ENCODE measurements at places on chromosomes 7 and 10.

GRCh38 chr10:10777723-10778122 lies 239.9 kb upstream of the CELF2 start:
- DNase-seq = no peak

- DNase-seq = no peak
These were observed 95.8 kb downstream of the ARHGAP22 start for GRCh38 chr10:48508791-48509772.

DNA sequence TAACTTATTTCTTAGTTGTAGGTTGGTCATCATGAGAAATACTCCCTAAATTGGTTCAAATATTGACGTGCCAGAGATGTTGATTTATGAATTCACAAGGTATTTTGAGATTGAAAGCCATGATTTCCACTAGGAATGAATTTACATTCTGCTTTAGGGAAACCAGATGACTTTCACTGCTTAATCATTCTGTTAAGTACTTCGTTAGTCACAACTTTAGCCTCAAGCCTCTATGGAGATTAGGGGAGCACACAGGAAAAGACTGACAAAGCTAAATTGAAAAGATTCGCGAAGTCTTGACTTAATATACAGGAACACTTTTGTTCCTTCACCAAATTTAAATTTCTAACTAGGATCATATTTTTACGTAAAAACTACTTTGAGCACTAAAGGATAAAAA lies 250.4 kb upstream of the CACNA2D1 start:
- DNase-seq = no peak

DNA sequence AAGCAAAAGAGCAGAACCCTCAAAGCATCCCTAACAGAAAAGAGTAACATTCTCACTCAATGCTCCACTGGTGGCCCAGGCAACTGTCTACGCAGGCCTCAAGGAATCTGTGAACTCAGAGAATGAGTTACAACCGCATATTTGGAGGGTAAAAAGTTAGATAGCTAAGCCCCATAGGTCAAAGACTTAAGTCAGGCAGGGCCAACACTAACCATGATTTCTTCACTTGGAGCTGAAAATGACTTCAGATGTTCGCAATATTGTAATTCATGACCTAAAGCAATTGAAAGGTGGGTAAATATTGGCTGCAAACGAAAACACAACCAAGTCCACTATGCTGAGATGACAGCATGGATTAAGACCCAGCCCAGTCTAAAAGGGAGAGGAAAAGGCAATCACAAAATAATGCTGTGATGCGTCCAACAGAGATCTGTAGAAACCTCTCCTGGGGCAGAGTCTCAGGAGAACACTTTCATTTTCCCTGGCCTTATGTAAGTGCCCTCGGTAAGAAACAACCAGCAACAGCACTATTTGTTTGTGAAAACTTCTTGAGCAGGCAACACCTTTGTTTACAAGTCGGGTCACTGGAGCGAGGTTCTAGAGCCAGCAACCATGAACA lies 176.5 kb downstream of the TNS3 start:
- DNase-seq = no peak

GRCh38 chr10:279232-279631 lies 144.0 kb downstream of the ZMYND11 start:
- DNase-seq = no peak
